ENCODE measurements at places on chromosomes 7 and 10.

DNA sequence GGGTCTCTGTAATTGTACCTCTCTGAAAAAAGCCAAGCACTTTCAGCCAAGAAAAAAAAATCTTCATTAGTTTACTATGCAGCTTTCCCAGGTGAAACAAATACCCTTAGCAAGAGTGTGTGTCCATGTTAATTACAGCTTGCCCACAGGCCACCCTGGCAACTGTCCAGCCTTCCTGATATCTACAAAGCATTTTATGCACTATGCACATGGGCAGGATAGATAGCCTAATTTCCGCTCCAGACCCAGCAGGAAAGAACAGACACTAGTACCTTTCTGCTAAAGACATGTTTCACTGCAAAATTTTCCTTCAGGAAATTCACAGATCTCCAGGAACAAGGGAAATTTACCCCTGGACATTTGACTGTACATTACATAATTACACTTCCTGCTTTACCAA is 24.4 kb downstream of the CACNA2D1 start:
- no peak for DNase-seq

DNA sequence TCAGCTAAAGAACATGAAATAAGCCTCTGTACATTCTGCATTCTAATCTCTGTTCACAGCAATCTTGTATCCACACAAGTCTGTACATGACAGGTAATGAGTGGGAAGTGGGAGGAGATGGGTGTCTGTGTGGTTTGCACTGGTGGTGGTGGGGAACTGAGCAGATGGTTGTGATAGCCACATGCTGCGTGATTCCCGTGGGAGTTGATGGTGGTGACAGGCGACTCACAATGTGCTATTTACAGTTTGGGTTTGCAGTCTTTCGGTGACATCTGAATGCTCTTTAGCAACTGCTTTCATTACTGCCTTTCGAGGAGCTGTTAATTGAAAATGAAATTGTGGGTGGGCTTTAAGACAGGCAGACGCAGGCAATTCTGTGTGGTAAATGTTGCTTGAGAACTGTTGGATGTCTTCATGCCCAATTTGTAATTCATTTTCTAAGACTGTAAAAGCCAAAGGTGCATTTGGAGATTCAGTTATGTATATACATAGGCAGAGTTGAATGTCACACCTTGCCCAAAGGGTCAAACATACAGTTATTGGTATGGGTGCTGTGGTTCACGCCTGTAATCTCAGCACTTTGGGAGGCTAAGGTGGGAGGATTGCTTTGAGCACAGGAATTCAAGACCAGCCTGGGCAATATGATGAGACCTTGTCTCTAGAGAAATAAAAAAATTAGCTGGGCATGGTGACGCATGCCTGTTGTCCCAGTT is 308.2 kb downstream of the AUTS2 start:
- DNase-seq, result no peak

GRCh38 chr7:146115851-146116520 is 615 bp upstream of the CNTNAP2 start:
- DNase-seq, result no peak

- DNase-seq, result no peak
These were observed 782.5 kb downstream of the LRMDA start for GRCh38 chr10:76213876-76214275.

- no peak for DNase-seq
These were observed 16.4 kb downstream of the GSDME start for GRCh38 chr7:24740871-24741270.

DNA sequence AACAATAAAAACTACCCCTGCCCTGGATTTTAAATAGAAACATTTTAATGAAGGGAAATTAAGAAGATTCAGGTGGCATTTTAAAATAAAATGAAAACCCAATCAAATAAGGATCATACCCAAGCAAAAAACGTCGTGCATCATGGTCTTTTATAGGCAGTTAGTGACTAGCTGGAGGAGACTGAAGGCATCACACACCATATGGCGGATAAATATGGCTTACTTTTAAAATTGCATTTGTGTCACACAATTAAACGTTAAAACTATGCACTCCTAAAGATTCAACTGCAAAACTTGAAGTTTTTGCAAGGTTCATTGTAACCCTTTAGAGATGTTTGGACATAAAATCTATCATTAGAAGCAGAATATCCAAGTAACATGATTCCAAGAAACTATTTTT is 200.1 kb upstream of the NRG3 start:
- no peak for DNase-seq

DNA sequence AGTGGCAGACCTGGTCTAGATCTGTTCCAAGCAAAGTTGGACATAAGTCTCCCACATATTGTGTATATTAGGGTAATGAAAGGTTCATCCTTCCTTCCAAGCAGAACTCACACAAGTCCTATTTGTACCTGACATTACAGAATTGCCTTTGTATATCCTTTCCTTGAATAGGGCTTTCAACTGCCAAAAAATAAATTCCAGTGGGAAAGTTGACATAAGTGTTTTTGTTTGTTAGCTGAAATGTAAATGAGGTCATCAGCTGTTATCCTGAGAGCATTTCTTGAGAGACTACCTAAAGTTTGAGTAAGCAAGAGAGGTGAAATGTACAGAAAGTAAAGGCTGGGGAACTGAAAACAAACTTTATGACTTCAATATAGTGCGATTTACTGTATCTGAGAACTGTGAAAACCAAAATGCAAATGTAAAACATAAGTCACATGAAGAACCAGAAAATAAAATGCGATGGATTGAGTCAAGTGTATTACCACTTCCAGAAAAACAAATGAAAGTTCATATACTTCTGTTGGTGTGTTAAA is 527.3 kb upstream of the SEMA3D start:
- DNase-seq, result no peak

- no peak for DNase-seq
These were observed 724 bp downstream of the CAPZA2 start for GRCh38 chr7:116862951-116863670.

DNA sequence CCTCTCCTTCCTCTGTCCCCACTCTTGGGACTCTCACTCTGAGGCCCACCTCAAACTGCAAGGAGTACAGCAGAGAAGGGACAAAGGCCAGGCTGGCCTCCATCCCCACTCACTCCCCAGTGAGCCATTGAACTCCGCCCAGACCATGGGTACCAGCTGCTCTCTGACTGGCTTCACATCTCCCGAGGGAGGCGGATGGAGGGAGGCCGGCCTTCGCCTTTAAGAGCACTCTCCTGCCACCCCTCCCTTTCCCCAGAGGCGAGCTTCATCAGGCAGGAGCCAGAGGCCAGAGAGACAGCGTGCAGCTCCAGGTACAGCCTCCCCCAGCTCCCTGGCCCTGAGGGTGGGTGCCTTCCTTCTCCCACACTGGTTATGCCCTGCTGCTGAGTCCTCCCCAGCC is 1.8 kb upstream of the LDB3 start:
- no peak for DNase-seq

DNA sequence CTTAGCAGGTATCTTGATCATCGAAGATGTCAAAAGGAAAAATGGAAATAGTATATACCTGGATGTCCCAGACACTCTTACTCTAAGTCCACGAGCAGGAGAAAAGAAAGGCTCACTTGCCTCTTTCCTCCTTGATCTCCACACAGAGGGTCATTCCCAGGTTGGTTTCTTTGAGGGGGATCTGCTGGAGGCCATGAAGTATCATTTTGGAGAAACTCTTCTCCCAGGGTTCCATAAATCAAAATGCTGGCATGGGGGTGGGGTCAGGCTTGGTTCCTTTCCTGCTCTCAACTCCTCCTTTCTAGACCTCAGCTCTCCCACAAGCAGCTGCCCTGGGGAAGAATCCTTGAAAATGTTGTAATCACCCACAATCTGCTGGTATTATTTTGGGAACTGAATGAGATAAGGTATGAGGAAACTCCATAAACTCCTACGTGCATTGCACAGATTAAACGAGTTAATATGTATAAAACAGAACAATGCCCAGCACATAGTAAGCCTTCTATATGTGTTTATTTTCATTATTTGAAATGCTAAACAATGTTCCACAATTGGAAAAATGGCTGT is 54.4 kb downstream of the PRKCQ start:
- DNase-seq, result no peak

- no peak for DNase-seq
These were observed 241.5 kb upstream of the IGFBP3 start for GRCh38 chr7:46162609-46163008.

GRCh38 chr7:50197549-50197948 is 104.5 kb upstream of the ZPBP start:
- DNase-seq, result no peak

- DNase-seq, result peak; percentile 41
These were observed 159.0 kb downstream of the ELFN1 start for GRCh38 chr7:1829111-1829510.

- no peak for DNase-seq
These were observed 9.3 kb upstream of the TET1 start for GRCh38 chr10:68550747-68551411.

GRCh38 chr7:81074406-81074805 is 155.6 kb upstream of the SEMA3C start:
- DNase-seq, result no peak

DNA sequence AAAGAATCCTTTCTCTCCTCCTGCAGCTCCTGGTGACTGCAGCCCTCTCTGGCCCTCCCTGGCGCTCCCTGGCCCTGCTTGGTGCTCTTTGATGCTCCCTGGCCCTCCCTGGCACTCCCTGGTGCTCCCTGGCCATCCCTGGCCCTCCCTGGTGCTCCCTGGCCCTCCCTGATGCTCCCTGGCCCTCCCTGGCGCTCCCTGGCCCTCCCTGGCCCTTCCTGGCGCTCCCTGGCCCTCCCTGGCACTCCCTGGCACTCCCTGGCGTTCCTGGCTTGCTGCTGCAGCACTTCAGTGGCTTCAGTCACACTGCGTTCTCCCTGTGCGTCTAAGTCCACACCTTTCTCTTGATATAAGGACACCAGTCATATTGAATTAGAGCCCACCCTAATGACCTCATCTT is 15.2 kb upstream of the FGFR2 start:
- peak; percentile 43 for DNase-seq

DNA sequence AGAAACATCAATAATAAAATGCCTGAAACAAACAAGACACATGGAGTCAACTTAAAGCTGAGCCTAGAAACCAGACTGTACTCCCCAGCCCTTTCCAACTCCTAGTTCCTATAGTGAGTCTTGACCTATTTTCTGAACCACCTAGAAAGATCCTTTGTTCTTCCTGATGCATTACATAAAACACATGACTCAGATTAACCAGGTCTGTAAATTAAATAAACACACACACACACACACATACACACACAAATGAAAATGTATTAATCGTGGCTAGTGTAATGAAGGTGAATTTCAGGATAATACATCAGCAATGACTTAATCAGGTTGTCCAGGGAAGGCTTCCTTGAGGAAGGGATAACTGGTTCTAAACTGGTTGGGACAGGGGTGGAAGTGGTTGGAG is 104.7 kb downstream of the ST8SIA6 start:
- no peak for DNase-seq

- DNase-seq, result no peak
These were observed 75.5 kb downstream of the NRP1 start for GRCh38 chr10:33258967-33259366.

GRCh38 chr10:102796407-102797176 is 40.6 kb downstream of the CYP17A1 start:
- DNase-seq, result peak; percentile 93
